ENCODE measurements at places on chromosomes 11 and 22. TPM values are rescaled to one million over a fixed set of nuclear protein-coding genes. Genes with fewer than 3 reads are reported as not detected.

DNA sequence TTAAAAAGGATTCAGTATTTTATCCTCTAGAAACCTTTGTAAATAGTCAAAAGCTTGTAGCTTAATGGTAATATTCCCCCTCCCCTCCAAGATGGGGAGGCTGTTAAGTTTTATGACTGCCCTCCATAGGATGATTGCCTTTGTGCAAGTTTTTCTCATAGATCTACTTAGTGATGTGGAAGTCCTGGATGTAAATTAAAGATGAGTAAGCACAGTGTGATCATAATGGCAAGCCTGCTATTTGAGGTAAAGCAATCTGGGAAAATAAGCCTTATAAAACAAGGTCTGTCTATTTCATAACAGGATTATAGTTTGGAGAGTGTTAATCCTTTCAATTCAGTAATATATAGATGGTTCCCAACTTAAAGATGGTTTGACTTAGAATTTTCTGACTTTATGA lies 216.3 kb downstream of the DDX10 start:
- DNase-seq = no peak

DNA sequence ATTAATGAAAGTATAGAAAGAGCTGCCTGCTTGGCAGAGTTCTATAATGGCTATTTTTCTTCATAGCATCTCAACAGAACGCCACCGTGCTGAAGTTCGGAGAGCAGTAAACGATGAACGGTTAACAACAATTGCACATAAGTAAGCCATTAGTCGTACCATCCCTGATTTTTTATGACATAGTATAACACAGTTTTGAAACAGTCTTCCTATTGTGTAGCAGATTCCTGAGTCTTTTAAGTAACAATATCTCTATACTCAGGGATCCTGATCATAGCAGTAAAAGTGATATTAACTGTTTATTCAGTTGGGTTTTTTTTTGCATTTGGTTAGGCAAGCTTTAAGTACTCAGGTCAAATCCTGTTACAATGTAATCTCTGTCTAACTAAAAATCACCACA lies 8.4 kb downstream of the EMSY start:
- DNase-seq = no peak

Gene CCDC34
- 7.2 TPM for total RNA-seq

- peak; percentile 92 for DNase-seq
Measured at GRCh38 chr11:1559111-1559951, 12.7 kb downstream of the DUSP8 start.

- DNase-seq = no peak
Measured at GRCh38 chr11:76310832-76311595, 69.9 kb downstream of the THAP12 start.

GRCh38 chr11:3225826-3226750 lies 6.1 kb downstream of the MRGPRE start:
- DNase-seq = no peak

DNA sequence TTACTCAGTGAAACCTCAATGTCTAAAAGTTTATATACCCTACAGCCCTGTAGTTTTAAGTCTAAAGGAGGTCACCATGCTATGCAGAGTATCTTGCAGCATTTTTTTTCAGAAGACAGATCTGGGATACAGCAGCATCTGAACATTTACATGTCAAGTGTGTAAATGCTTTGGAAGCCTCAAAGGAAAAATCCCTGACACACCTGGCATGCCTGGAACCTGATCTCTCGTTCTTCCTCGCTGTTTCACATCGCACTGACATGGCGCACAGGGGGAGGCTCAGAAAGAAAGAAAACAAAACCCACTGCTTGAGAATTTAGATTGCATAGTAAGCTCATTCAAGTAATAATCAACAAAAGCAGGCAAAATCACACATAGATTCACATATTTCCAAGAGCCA lies 31.0 kb downstream of the PAX6 start:
- DNase-seq = no peak

- DNase-seq = no peak
Measured at GRCh38 chr11:88246696-88247095, 71.5 kb upstream of the RAB38 start.
